Renal cortical epithelial cell (primary cell): ENCODE measurements at places on chromosomes 5 and 9.

DNA sequence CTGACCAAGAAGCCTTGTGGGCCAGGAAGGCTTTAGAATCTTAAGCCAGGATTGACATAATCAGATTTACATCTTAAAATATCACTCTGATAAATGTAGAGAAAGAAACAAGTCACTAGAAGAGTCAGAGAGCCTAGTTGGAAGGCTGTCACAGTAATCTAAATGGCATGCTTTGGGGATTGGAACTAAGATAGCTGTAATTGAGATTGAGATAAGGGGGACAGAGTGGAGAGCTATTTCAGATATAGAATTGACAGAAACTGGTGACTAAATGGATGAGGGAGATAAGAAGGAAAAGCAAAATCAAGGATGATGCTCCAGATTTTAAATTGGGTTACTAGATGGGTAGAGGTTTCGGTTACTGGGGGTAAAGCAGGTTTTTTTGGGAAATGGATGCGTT is 100.5 kb downstream of the XRCC4 start:
- no peak for DNase-seq

DNA sequence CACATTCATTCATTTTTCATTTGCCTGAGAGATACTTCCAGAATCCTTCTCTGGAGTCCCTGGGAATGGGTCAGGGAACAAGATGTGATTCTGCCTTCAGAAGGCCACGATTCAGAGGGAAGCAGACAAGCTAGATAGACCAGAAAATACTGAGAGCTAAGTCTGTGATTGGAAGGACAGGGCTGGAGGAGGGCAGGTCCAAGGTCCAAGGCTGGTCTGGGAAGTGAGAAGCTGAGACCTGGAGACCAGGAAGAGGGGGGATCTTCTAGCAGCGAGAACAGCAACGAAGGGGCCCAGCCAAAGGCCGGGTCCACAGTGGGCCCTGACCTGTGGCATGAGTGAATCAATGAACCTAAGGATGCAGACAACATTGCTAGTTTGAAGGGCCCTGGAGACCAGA is 4.1 kb upstream of the IER5L start:
- no peak for DNase-seq

DNA sequence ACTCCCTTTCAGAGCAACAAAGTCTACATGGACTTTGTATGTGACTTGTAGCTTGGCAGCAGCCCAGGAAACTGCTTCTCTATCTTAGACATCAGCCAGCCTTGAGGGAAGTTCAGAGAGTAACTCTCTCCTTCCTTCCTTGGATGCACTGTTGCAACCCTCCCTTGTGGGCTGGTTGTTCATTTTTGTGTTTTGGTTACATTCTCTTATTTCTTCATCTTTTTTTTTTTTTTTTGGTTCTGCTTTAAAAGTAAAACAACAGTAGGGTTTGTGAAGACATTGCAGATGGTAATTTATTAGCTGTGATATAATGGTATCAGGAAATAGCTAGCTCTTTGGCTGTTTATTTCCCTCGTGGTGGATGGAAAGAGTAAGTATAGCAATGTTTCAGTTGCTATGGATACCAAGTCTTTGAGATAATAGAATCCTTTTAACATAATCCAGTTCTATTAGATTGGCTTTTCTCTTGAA is 97.9 kb upstream of the MAMDC2 start:
- peak; percentile 60 for DNase-seq

- peak; percentile 16 for DNase-seq
Measured at GRCh38 chr5:32233220-32233695, 59.1 kb upstream of the GOLPH3 start.

DNA sequence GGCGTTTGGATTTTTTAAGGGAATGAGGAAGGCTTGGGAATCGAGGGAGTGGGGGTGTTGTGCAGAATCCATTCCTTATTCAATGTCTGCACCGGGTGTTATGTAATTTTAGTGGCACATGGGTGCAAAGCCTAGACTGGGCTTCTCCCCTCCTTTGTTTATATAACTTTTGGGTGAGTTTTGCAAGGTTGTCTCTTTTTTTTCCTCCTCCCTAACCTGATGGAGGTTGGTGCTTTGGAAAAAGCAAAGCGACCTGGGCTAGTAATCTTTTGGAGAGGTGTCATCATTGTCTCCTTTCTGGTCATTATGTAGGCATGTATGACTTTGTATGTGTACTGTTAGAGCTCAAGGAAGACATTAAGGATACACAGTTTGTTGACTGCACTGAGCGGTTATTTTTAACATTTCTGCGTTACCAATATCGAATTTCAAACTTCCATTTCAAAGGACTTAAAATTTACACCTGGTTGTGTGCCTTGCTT is 3.1 kb downstream of the SMARCA2 start:
- no peak for DNase-seq

- DNase-seq = no peak
Measured at GRCh38 chr9:33014665-33015014, 10.4 kb upstream of the DNAJA1 start.

DNA sequence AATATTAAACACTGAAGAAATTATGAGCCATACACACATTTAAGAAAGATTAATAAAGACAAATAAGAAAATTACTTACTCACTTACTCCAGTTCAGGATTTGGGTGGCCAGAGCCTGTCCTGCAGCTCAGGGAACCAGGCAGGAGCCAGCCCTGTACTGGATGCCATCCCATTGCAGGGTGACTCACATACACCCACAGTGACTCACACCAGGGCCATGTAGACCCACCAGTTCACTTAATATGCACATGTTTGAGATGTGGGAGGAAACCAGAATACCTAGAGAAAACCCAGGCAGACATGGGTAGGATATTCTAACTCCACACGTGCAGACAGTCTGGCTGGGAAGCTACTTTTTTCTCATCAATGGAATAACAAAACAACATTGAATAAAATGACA is 49.6 kb upstream of the ADRB2 start:
- DNase-seq = peak; percentile 95

- DNase-seq = no peak
Measured at GRCh38 chr9:98894171-98894570, 49.5 kb upstream of the COL15A1 start.

DNA sequence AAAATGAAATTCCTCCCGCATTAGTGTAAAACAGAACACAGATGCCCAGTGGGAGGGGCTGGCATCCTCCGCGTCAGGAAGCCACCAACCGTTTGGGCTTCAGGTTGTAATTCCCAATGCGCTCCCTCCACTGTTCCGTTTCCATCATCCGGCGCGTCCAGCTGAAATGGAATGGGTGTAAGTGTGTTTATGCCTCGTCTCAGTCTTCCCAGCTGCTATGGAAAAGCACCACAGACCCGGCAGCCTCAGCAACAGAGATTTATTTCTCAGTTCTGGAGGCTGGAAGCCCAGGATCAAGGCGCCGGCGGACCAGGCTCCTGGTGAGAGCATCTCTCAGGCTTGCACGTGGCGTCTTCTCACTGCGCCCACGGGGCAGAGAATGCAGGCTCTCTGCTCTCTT is 20.4 kb downstream of the KCNT1 start:
- DNase-seq = no peak

DNA sequence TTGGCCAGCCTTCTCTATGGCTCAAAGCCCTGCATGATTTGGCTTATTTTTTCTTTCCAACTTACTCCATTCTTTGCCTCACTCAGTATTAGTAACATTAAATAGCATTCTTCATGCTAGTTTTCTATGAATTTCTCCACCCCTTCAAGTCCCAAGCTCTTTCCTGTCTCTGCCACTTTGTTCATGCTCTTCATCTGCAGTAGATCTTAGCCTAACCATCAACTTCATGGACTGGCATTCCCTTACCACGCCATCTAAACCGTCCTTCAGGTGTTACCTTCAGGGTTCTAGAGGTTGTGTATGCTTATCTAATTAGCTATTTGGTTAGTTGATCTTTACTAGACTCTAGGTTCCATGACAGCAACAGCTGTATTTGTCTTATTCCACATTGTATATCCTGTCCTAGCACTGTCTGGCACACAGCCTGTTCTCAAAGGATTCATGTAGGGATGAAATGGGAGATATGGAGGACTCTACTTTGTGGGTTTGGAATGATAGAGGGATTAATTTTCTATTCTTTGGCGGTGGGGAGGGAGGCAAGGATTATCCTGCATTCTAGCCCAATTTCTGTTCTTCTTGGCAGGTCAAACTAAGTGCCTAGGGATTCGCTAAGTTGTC is 26.4 kb downstream of the TMEM167A start:
- no peak for DNase-seq

DNA sequence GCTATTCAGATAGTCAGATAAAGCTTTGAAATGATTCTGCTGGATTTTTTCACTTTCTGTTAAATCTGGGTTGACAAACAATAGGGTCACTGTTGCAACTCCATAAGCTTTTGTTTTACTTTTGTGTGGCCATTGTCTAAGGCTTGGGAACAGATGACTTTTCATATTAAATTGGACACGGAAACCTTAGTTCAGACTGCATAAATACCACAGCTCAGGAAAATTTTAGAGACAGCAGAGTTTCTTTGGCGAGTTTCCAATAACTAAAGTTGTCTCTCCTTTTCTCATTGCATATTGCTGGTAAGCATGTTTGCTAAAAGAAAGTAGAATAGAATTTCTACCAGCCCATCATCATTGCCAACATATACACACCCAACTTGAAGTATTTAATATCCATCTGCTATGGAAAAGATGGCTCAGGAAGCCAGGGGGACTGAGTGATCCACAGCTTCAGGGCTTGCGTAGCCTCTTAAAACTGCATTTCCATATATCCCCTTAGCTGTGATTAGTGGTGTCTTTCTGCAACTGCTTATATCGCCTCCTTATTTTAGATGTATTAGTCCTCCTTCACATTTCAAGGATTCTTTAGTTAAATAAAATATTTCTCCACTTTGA is 168.2 kb downstream of the ARHGAP26 start:
- no peak for DNase-seq

DNA sequence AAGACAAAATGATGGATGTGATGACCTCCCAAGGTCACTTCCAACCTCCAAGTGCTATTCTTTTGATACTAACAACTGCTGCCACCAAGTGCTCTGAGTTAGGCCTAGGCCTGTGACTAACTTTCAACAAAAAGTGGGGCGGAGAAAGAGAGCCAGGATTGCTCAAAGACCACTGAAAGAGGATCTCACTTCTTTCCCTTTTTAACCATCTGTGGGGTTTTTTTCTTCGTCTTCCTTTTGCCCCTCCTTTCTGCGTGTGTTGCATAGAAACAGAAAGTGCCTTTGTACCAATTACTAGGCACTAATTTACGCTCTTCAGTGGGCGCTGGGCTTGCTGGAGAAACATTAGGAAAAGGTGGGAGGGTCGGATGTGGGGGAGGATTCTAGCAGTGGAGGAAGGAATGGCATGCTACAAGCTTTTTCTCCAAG is 8.0 kb downstream of the KLF9 start:
- peak; percentile 69 for DNase-seq

GRCh38 chr9:127170652-127171051 is 48.2 kb upstream of the ANGPTL2 start:
- DNase-seq = peak; percentile 67
